Stimulated activated CD8-positive, alpha-beta memory T cell treated with anti-CD3 and anti-CD28 coated beads, Interleukin-4, amount 100 ng/mL, for 4 hours (primary cell): ENCODE measurements at places on chromosomes 12 and 14.

DNA sequence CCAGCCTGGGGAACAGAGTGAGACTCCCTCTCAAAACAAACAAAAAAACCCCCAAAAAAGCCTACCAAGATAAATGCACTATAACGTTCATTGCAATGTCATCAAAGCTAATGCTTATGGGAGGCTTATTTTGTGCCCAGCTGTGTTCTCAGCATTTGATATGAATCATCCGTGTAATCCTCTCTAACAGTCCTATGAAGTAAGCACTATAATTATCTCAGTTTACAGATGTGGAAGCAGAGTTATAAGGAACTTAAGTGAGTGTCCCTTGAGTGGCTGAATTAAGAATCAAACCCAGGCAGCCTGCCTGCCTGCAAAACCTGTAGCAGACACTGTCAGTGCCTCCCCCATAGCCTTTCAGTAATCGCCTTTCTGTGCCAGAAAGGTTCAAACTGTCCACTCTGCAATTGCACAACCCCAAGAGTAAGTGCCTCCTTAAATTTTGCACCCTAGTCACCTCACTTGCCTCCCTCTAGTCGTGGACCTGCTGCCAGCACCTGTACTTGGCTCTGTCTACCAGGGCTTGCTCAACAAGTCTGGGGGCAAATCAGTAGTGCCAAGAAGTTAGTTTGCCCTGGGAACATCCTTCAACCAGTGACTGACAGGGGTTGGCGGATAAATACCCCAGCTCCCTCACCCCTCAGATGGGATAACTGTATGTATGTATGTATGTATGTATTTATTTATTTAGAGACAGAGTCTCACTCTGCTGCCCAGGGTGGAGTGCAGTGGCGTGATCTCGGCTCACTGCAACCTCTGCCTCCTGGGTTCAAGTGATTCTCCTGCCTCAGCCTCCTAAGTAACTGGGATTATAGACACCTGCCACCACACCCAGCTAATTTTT is 23.8 kb upstream of the PPP1CC start:
- DNase-seq, result no peak

DNA sequence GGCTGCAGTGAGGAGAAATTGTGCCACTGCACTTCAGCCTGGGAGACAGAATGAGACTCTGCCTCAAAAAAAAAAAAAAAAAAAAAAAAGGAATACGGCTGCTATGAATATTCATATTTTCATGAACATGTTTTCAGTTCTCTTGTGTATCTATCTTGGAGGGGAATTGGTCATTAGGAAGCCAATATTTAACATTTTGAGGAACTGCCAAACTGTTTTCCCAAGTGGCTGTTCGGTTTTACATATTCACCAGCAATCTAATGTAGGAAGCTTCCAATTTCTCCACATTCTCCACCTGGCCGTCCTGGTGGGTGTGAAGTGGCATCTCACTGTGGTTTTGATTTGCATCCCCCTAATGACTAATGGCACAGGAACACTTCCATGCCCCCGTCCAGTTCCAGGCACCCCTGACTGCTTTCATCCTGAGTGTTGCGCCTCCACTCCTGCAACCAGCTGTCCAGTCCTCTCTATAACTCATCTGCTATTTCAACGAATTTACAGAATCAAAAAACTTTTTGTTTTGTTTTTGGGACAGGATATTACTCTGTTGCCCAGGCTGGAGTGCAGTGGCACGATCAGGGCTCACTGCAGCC is 5.7 kb downstream of the STXBP6 start:
- DNase-seq, result no peak

DNA sequence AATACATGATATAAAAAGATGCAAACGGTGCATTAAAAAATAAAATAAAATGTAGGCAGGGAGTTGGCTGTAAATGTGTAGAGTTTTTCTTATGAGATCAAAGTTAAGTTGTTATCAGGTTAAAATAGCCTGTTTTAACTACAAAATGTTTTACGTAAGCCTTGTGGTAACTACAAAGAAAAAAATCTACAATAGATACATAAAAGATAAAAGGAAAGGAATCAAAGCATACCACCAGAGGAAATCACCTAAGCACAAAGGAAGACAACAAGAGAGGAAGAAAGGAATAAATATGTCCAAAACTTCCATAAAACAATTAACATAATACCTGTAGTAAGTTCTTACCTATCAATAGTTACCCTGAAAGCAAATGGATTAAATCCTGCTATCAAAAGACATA is 12.2 kb downstream of the NELL2 start:
- no peak for DNase-seq

DNA sequence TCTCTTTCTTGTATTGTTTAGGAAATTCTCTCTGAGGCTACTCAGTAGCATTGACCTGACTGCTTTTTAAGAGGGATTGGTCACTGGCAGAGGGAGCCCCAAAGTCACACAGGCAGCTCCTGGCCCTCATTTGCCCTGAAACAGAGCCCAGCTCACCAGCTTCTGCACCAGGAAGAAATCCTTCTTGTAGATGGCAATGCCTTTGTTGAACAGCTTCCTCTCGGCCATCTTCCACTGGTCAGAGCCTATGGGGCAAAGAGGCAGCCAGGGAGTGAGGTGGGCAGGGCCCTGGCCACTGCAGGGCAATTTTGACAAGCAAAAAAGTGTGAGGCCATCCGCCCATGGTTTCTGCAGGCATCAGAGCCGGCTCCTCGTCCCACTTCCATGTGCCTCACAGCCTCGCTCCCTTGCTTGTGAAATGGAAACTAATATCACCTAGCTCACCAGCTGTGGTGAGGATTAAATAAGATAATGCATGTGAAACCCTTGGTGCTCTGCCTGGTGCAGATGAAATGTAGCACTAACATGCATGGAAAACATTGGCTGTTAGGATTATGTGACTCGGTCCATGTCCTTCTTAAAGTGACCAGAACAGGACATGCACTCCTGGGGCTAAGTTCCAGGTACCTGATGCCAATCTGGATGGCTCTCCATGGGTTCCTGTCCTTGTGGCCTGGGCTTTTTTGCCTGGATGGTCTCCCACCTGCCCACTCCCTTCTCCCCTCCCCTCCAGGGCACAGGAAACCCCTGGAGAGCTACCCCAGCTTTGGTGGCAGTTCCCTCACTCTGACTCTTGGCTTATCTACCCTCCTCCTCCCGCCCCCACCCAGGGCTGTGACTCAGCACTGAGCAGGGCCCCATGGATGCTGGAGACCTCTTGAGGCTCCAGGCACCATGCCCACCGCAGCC is 11.2 kb upstream of the PNMA1 start:
- DNase-seq, result no peak

GRCh38 chr14:24504425-24504950 is 3.6 kb downstream of the CMA1 start:
- DNase-seq, result no peak

- no peak for DNase-seq
Observed at GRCh38 chr12:60209521-60209920, 613.7 kb downstream of the SLC16A7 start.

- DNase-seq, result no peak
Observed at GRCh38 chr14:75961662-75962061, 20.1 kb downstream of the TGFB3 start.

- DNase-seq, result no peak
Observed at GRCh38 chr14:56745097-56745496, 65.2 kb downstream of the OTX2 start.

- no peak for DNase-seq
Observed at GRCh38 chr12:85676816-85677749, 159.1 kb downstream of the RASSF9 start.

GRCh38 chr12:89225401-89225800 is 126.9 kb downstream of the DUSP6 start:
- DNase-seq, result peak; percentile 67

DNA sequence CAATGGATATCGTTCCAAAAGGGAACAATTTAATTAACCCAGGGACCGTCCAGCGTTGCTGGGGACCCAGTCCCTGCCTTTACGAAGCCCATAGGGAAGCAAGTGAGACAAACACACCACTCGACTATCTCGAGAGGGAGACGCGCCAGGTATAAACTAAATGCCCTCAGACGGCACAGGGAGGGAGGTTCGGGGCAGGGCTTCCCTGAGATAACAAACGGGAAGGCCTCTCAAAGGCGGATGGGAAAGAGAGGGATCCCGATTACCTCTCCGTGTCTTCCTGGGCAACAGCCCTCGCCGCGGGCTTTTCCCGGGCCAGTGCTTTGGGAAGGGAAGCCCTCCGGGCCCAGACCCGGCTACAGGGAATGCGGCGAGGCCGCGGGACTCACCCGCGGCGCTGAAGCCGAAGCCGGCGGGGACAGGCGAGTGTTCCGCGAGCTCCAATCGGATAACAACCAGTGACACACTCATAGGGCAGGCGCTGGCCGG is 390 bp downstream of the BRAP start:
- DNase-seq, result no peak

- no peak for DNase-seq
Observed at GRCh38 chr14:70190156-70190555, 1.4 kb upstream of the SLC8A3 start.

GRCh38 chr14:21087294-21088091 is 11.0 kb downstream of the ZNF219 start:
- no peak for DNase-seq

- no peak for DNase-seq
Observed at GRCh38 chr14:34056046-34056445, 105.2 kb upstream of the EGLN3 start.
